ENCODE measurements at places on chromosomes 11 and 22.
A peak's percentile ranks its signal among the peaks of the same experiment; 100 is the strongest.

DNA sequence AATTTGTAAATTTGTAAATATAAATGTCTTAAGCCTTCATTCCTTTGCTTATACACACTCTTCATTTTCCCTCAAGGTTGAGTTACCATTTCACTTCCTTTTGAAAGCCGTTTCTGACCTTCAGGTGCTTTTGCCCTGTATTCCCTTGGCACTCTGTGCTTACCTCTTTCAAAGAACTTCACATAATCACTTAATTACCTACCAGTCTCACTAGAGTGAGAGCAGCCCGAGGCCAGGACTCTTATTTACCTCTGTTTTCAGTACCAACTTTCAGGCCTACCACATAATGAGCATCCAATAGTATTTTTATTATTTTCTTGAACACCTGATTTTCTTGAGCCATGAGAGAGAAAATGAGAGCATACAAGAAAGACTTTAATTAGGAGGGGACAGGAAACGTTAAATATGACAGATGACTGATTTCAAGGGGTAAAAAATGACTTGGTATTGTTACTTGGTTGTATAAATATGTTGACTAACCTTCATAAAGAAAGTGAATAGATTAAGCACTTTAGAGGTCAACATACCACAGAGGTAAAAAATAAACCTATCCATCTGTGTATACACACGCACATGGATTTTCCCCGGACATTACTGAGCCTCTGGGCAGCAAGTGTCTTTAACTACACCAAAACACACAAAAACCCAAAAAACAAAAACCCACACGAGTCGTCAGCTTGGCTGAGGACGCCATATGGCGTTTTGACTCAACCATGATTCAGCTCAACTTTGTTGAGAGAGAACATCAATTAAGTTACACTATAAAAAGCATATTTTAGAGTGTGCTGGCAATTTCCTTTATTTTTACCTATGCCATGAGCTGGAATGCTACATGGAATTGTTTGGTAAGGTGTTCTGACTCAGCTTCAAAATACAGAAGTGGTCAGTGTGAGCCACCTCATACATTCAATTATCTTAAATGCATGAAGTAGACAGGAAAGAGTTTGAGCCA is 7.6 kb downstream of the ATXN10 start:
- no peak for DNase-seq

DNA sequence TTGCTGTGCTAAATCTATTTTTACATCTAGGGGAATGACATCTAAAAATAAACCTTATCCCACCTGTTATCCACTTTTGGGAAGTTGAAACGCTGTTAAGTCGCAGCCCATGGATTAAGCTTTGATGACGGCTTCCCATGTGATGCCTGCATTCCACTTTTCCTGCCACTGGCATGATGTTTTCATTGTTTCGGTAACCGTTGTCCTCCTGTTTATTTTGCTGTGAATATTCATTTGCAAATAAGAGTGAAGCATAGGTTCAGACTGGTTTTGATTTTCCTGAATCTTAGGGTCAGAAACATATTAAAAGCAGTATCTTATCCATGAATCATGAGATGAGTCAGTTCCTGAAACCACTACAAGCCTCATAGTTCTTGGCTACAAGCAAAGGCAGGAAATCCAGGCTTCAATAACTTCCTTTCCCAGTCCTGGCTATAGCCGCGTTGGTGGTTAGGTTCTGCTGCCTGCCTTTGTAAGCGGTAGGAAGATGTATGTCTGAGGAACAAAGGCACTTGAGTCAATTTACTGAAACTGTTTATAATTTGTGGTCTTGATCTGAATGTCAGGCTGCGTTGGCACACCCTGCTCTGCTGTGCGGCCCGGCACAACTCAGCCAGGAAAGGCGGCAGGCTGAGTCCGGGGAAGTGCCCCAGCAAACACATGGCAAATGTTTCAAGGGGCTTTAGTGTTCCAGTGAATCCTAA is 19.4 kb downstream of the TEAD1 start:
- peak; percentile 22 for DNase-seq

GRCh38 chr11:9974375-9974774 is 310.5 kb downstream of the SWAP70 start:
- DNase-seq = no peak

DNA sequence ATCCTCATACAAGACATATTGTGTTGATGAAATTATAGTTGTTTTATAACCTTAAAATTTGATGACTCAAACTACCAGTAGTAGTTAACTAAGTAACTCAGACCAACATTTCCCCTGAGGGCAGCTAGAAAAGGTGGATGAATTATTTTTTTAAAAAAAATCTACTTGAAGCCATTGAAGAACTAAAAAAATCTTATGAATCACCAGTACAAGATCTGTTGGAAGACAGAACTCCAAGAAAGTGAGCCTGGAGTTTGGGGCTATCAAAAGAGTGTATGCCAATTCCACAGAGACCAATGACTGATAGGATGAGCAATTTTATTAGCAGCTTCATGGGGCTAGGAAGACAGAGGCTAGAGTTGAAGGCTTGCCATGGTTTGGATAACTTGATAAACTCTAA is 72.4 kb downstream of the CYP2R1 start:
- DNase-seq = no peak

DNA sequence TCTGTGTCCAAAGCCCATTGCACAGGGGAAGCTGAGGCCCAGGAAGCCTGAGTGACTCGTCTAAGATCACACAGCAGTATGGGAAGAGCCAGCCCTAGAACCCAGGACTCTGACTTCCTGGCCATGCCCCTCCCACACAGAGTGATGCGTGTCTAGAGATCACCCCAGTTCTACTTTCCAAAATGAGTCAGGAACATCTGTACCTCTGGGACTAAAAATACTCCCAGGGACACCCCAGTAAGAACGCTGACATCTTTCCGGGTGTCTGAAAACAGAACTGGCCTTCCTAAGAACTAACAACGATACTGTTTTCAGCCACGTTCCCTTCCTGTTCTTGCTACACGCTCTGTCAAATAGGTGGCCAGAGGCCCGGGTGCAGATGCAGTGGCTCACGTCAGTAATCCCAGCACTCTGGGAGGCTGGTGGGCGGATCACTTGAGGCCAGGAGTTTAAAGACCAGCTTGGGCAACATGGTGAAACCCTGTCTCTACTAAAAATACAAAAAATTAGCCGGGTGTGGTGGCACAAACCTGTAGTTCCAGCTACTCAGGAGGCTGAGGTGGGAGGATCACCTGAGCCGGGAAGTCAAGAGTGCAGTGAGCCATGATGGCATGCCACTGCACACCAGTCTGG is 21.7 kb upstream of the PDGFB start:
- no peak for DNase-seq

- DNase-seq = no peak
Observed at GRCh38 chr11:16881074-16881709, 133.0 kb downstream of the PLEKHA7 start.
